ENCODE measurements at places on chromosomes 6 and 20.

DNA sequence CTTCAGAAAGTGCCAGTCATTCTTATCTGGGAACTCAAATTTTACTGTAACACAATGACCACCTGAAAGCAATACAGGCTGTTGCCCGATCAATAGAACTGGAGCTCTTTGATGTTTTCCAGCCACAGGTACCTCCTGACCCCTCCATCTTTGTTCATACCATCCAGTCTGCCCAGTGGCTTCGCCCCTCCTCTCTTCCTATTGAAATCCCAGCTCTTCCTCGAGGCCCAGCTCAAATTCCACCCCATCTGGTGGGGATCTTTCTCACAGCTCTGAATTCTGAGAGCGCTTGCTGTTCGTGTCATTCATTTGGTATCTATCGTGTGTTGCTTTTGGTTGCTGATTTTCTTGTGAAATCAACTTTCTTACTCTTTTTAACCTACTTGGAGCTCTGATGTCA, 87.9 kb upstream of the CNKSR3 start:
- DNase-seq: no peak

DNA sequence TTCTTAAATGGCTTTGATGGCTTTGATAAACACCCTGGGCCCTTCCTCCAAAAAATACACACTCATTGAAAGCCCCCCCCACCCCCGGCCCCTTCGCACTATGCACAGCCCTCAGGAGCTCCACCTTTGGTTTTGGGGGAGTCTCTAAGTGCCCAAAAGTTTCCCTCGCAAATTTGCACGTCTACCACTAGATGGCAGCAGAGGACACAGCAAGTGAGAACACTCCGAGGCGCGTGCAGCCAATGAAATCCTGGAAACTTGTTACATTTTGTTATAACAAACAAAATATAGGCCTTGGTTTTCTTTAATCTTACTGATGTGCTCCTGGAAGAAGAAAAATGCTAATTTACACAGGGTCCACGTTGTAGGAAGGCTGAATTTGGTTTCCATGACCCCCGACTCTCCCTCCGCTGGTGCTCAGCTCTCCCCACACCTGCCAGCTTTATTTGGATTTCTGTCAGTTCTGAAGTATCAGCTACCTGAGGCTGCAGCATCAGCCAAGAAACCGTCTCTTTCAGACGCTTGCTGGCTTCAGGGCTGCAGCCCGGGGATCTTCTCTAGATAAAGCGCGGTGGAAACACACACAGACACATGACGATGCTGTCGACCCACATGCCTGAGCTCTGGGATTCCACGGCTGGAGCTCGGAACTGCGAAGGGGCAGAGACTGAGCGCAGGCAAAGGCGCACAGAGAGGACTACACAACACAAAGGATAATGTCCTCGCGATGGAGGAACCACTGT, 148.3 kb upstream of the RPS6KA2 start:
- DNase-seq: peak; percentile 73

- no peak for DNase-seq
Measured at GRCh38 chr6:41732591-41733359, 2.6 kb downstream of the TFEB start.

GRCh38 chr6:135224037-135224647, 43.0 kb downstream of the MYB start:
- no peak for DNase-seq

DNA sequence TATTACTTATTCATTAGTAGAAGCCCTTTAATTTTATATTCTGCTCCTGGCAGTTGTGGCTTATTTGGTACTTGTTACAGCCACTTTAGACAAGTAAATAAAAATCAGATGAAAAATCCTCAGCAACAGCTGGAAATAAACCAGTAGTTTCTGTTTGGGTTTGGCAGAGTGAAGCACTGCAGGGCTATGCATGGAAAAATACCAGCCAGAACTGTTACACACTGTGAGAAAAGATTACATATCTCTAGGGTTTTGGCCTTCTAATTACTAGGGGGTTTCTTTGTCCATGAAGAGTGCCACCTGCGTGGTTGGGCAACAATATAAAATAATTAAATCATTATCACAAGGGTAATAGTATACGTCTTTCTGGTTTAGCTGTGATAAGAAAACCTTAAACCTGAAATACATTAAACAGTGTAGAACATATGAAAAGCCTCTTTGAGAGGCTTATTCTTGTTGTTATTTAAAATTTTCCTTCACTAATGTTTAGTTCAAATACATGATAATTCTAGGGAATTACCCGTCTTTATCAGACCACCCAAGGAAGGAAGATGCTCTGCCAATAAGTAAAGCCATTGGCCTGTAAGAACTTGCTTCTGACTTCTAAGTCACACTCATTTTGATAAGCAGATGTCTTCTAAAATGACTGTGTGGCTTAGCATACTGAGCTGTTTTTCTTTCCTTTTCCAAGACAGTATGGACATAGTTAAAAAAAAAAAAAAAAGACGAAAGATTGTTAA, 320.0 kb upstream of the FLRT3 start:
- no peak for DNase-seq

DNA sequence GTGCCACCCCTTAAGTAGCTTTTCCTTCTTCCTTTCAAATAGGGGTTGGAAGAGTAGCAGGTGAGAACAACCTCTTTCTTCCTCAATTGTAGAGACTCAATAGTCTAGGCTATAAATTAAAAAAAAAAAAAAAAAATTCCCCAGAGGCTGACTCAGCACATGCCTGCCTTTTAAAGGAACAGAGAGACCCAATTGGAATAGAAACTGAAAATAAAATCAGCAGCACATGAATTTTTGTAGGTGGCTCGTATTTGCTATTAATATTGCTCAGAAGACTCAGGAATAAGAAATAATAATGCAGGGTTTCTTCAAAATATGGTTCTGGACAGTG, 19.3 kb downstream of the TOP1 start:
- DNase-seq: peak; percentile 54

GRCh38 chr6:165697171-165697570, 34.1 kb upstream of the PDE10A start:
- DNase-seq: no peak

DNA sequence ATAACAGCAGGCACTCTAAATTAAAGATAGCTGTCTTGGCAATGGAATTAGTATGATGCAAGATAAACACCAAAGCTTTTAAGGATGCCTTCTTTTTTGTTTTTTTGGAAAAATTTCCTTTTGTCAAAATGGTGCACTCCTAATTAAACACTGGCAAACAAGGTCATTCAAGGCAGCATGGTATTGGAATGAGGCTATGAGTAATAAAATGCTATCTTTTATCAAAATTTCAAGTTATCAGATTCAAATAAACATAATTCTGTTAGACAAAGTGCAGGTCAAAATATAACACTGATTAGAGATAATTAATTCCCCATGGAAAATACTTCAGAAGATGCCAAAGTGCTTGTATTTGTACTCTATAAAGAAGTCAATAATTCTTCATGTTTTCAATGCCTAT, 514.1 kb downstream of the TENT5A start:
- no peak for DNase-seq

GRCh38 chr20:25592135-25592852, 7.0 kb upstream of the NINL start:
- DNase-seq: no peak

DNA sequence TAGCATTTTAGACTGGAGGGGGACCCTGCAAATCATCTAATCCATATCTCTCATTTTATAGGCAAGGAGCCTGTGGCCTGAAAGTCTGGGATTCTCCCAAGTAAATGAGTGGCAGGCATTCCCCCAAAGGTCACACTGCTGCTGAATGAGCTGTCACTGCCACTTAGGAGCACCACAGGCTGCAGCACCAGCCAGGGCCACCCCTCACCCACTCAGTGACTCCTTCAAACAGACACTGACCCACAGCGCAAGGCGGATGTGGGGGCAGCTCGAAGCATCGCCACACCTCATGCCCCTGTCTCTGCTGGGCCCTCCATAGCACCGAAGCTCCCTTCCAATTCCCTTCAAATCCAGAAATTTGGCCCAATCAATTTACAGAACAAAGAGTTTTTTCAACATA, 119.9 kb upstream of the ARID1B start:
- DNase-seq: no peak

- DNase-seq: no peak
Measured at GRCh38 chr6:94175465-94175864, 756.1 kb upstream of the EPHA7 start.

DNA sequence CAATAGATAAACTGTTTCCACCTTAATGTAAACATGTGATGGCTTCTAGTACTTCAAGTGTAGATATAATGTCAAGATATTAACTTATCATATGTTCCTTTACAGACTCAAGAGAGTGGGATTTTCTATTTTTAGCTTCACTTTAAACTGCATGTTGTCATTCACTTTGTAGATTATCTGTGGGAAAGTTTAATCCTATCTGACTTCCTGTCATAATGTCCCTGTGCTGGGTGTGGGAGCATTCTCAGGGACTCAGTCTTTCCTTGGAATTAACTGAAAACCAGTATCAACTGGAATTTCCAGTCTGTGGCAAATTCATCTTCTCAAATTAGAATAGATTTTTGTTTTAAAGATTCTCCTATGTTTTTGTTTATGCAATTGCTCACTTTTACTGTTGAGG, 226.1 kb upstream of the FERMT1 start:
- DNase-seq: no peak

GRCh38 chr20:37162646-37163045, 16.5 kb upstream of the RPN2 start:
- DNase-seq: no peak

DNA sequence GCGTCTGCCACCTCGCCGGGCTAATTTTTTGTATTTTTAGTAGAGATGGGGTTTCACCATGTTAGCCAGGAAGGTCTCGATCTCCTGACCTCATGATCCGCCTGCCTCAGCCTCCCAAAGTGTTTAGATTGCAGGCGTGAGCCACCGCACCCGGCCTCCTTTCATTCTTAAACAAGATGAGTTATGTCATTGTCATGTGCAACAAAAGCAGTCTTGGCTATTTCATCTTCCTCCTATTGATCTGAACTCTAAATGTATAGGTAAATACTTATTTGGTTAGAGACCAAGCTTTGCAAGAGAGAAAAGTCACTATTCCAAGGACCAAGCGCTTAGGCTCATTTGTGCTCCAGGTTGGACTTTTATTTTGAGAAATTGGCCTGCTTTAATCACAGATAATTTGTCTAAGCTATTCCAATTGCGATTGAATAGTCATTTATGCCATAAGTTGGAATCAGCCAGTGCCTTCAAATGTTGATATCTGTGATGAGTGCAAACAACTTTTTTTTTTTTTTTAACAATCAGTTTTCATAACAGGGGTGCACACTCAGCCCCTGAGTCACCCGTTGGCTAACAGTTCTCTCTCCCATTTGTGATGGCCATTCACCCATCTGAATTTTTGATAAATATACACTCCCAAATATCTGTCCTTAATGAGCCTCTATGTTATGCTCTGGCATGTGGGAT, 167.3 kb downstream of the BCAS1 start:
- DNase-seq: no peak

DNA sequence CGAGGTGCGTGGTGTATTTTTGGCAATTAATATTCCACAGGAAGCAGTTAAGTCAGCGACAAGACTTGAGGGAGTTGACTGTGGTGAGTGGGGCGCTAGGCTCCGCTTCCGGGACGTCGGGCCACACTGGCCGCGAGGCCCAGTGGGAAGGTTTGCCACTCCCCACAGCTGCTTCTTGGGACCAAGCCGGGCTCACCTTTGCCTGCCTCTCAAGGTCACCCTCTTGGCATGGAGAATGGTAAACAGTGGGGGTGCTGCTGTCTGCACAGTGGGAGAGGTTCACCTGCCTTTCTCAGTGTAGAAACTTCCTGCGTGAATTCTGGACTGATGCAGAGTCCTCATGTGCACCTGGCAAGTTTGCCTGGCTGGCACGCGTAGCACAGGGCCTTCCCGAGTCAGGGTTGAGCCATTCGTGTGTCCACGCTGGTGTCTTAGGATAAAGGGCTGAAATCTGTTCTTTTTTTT, 6.4 kb downstream of the OSBPL2 start:
- no peak for DNase-seq

GRCh38 chr6:52840763-52841585, at the start of gene GSTA5:
Gene GSTA5 (minus strand): TSS chr6:52840813.
- DNase-seq: peak; percentile 3

- peak; percentile 84 for DNase-seq
Measured at GRCh38 chr6:163958646-163959045, 544.1 kb downstream of the QKI start.

- DNase-seq: no peak
Measured at GRCh38 chr6:36688063-36688738, 9.4 kb upstream of the RAB44 start.

GRCh38 chr6:111427341-111428116, 55.5 kb downstream of the REV3L start:
- DNase-seq: peak; percentile 69

- DNase-seq: peak; percentile 16
Measured at GRCh38 chr6:159833556-159833955, 33.5 kb downstream of the PNLDC1 start.

DNA sequence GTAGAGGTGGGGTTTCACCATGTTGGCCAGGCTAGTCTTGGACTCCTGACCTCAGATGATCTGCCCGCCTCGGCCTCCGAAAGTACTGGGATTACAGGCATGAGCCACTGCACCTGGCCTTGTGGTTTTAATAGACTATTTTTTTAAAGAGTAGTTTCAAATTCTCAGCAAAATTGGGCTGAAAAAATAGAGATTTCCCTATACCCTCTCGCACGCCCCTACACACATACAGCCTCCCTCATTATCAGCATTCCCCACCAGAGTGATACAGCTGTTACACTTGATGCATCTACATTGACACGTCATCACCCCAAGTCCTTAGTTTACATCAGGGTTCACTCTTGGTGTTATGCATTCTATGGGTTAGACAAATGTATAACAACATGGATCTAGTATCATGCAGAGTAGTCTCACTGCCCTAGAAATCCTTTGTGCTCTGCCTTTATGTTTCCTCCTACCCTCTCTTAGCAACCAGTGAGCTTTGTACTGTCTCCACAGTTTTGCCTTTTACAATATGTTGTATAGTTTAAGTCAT, 103.6 kb downstream of the CDYL start:
- no peak for DNase-seq

- no peak for DNase-seq
Measured at GRCh38 chr6:13282393-13283069, 45.8 kb downstream of the TBC1D7 start.

DNA sequence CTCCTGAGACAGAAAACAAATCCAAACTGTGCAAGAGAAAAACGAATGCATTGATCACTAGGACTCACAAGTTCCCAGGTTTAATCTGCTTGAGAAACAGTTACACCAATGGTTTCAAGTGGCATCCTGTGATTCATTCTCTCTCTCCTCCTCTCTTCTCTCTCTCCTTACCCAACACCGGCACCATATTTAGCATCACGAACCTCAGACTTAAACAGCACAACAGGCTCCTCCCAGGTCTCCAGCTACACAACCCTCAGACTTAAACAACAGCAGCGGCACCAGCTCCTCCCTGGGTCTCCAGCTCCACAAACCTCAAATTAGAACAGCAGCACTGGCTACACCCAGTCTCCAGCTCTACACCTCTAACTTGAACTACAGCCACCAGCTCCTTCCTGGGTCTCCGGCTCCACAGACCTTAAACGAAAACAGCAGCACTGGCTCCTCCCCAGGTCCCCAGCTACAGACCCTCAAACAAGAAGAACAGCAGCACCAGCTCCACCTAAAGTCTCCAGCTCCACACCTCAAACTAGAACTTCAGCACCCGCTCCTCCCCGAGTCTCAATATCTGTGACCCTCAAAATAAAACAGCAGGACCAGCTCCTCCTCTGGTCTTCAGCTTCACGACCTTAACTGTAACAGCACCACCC, 355.9 kb downstream of the PREX1 start:
- no peak for DNase-seq

- no peak for DNase-seq
Measured at GRCh38 chr6:1591243-1591642, 18.5 kb upstream of the FOXC1 start.

Measured in fibroblast of skin of scalp (primary cell).